ENCODE measurements at places on chromosomes 6 and 20.

GRCh38 chr6:168844821-168845609 lies 404.0 kb downstream of the SMOC2 start:
- no peak for DNase-seq

- DNase-seq = no peak
Observed at GRCh38 chr6:106502559-106502958, 126.7 kb downstream of the RTN4IP1 start.

- DNase-seq = no peak
Observed at GRCh38 chr20:2753461-2754040, 46.9 kb downstream of the CPXM1 start.

DNA sequence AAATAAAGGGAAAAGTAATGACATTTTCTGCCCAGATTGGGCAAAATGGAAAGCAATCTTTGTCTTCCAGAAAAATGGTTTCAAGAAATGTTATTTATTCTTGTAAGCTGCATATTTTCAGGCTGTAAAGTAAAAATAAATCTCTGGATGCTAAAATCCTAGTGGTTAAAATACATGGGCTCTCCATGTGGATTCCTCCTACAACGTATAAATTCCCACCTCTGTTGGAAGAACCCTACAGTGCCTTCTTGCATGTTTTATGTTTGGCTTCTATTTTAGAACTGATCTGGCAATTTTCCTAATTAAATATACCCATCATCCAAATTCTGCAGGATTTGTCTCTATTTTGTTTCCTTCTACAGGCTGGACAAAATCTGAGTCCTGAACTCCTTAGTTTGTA lies 528.9 kb downstream of the COL12A1 start:
- no peak for DNase-seq

DNA sequence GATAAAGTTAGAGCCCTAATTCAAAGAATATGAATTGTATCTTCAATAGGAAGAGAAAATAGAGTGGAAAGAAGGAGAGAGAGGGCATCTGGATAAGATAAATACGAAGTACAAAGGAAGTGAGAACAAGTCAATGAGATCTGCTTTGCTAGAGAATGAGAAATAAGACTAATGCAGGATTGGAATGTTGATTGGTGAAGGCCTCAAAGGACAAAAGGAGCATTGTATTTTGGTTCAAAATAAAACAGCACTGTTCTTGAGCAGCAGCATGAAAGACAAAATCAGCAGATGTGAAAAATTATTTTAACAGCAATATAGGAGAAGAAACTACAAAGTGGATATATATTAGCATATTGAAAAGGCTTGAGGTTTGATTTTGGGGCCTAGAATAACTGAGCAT lies 5.1 kb upstream of the TMEM244 start:
- no peak for DNase-seq

- DNase-seq = no peak
Observed at GRCh38 chr6:160038479-160038878, 69.6 kb downstream of the IGF2R start.

GRCh38 chr6:22827760-22828159 lies 258.4 kb downstream of the HDGFL1 start:
- DNase-seq = no peak

DNA sequence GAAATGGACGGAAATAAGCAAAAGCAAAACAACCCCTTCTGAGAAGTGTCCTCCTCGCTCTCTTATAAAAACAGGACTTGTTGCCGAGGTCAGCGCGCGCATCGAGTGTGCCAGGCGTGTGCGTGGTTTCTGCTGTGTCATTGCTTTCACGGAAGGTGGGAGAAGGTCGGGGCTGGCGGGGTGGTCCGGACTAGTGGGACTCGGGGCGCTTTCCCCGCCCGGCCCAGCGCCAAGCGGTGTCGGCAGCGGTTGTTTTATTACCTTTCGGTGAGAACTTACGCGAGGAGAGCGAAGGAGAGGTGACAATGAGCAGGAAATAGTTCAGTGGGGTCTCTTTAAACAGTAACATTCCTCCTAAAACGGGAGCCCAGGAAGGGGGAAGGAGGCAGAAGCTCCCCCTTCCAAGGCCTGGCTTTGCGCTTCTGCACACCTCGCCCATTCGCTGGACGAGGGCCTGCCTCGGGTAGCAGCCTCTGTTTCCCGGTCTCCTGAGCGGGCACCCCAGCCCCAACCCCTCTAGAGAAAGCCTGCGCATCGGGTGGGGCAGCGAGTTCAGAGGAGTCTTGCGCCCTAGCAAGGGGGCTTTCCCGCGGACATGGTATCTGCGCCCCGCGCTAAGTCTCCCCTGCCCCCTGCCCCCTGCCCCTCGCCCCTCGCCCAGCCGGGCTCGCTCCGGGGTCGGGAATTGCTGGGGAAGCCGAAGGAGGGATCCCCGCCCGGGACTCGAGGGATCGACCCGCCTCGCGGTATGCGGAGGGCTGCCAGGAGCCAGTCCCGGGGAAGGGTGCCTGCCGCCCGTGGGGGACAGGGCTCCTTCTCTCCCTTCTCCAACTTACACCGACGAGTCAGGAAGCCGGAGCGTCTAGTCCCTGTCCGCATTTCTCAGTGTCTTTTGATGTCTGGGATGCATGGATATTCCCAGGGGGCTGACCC lies 1.2 kb upstream of the TBXT start:
- no peak for DNase-seq

- no peak for DNase-seq
Observed at GRCh38 chr20:58923117-58923712, 57.8 kb upstream of the NELFCD start.

DNA sequence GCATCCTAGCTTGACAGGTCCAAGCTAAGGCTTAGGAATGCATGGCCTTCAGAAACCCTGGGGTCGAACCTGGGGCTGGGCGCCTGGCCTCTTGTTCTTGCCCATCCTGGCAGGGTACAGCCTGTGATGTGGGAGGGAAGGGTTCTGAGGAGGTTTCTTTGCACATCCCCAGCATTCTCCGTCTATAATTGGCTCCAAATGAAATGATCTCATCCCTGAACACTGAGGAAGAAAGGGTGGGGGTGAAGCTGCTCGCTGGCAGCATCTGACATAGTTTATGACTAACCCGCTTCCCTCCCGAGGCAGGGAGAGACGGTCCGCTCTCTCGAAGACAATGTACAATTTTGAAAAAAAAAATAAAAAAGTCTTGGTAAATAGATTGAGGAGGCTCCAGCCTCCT lies 67.1 kb upstream of the ZNFX1 start:
- no peak for DNase-seq

GRCh38 chr6:163876391-163876790 lies 461.9 kb downstream of the QKI start:
- no peak for DNase-seq

- DNase-seq = peak; percentile 81
Observed at GRCh38 chr20:2101057-2101864, at the start of gene STK35. Gene STK35 (plus strand): TSS chr20:2101827. CDS start chr20:2101882, 55 bp downstream.

Measured in activated CD4-positive, alpha-beta memory T cell treated with anti-CD3 and anti-CD28 coated beads for 36 hours (primary cell).